Stimulated activated CD4-positive, alpha-beta T cell treated with anti-CD3 and anti-CD28 coated beads, TNF-alpha, amount 100 ng/mL, for 1 hour (primary cell): ENCODE measurements at places on chromosomes 1 and 21.
A peak's percentile ranks its signal among the peaks of the same experiment; 100 is the strongest.

GRCh38 chr1:74504125-74504932 is 8.1 kb downstream of the LRRC53 start:
- no peak for DNase-seq

- DNase-seq: no peak
Measured at GRCh38 chr1:203754455-203754864, 10.5 kb upstream of the LAX1 start.

GRCh38 chr21:35326677-35327076 is 277.6 kb upstream of the RUNX1 start:
- no peak for DNase-seq

GRCh38 chr1:238341395-238341794 is 450.7 kb upstream of the ZP4 start:
- DNase-seq: no peak

- DNase-seq: no peak
Measured at GRCh38 chr1:20248971-20249612, 41.6 kb upstream of the VWA5B1 start.

- no peak for DNase-seq
Measured at GRCh38 chr1:164922585-164922984, 363.6 kb downstream of the PBX1 start.

DNA sequence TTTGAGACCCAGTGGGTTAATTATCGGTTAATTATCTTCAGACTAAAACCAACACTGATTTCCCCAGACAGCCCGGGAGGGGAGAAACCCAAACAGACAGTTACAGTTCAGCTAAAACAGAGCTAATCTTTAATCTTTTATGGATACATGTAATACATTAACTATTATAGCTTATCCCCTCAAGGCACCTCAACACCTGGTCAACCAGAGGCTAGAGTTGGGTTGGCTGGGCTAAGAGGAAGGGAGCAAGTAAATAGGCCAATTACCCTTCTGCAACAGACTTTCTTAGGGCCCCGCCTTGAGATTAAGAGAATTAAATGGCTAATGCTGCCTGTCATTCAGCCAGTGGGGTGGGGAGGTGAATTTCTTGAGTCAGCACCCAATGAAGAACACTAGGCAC is 6.6 kb upstream of the MED18 start:
- no peak for DNase-seq

DNA sequence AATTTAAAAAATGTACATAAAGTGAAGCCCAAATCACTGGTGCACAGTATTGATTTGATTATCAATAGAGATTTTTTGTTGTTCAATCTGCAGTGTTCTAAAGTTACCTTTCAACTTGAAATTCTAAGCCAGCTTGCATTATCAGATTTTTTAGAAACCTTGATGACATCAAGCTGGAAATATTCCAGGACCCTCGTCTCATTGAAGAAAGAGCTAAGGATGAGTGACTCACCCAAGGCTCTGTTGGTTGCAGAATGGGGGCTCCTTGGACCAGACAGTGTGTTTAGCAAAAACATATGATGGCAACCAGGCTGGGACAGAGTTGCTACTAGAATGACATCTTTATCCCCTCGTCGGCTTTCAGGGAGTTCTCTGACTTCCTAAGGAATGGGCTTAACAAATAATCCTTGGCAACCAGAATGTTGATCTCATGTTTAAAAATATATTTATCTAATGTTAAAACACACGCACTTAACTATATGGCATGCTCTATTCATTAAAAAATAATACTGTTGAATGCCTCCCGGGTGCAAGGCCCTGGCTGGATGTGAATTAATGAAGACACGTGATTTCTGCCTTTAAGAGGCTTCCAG is 79.7 kb downstream of the RUNX3 start:
- DNase-seq: no peak

GRCh38 chr1:145936247-145936646 is 9.0 kb upstream of the RBM8A start:
- no peak for DNase-seq

DNA sequence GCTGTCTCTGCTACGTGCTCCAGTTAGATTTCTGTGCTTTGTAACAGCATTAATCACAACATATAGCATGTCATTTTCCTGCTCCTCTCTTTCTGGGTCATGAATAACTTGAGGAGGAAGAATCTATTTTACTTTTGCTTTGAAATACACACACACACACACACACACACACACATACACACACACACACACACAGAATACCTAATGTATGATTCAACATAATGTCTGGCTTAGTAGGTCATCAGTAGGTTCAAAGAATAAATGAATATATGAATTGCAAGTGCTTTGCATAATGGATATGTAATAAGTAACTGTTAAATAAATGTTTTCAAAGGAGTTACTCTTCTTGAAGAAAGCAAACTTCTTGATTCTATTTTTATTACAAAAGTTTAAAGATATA is 249.0 kb downstream of the PDE4B start:
- no peak for DNase-seq

DNA sequence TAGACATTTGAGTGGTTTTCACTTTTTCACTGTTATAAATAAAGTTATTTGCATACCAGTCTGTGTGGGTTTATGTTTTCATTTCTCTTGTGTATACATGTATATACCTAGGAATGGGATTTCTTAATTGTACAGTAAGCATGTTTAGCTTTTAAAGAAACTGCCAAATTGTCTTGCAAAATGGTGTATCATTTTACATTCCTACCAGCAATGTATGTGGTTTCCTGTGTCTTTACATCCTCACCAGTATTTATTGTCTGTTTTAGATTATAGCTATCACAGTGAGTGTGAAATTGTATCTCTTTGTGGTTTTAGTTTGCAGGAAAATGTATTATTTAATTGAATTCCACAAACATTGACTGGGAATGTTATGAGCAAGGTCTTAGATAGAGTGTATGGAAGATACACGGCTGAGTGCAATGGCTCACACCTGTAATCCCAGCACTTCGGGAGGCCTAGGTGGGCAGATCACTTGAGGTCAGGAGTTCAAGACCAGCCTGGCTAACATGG is 57.3 kb downstream of the MACF1 start:
- no peak for DNase-seq

DNA sequence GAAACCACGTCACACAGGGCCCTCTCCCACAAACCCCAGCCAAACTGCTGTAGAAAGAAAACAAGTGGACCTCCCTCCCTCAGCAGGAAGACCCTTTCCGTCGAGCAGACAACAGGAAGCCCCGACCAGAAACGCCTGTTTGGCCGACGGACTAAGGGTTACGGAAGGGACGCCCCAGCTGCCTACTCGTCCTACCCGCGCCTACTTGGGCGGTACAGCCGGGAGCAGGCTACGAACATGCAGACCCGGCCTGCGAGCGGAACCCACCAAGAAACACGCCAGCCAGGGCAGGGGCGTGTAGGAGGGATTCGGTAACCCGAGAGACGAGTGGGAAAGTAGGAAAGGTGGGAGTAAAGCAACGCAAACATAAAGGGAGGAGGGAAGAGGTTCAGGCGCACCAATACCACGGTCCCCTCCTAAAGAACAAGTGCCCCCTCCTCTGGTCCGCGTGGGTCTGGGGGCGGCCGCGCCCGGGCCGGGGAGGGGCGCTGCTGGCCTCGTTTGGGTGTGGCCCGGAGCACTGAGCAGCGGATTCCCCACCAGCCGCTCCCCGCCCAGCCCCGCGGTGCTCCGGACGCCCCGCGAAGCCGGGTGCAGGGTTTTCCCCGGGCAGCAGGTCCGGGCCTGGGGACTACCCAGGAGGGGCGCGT is 450 bp downstream of the S100A10 start:
- DNase-seq: peak; percentile 17

DNA sequence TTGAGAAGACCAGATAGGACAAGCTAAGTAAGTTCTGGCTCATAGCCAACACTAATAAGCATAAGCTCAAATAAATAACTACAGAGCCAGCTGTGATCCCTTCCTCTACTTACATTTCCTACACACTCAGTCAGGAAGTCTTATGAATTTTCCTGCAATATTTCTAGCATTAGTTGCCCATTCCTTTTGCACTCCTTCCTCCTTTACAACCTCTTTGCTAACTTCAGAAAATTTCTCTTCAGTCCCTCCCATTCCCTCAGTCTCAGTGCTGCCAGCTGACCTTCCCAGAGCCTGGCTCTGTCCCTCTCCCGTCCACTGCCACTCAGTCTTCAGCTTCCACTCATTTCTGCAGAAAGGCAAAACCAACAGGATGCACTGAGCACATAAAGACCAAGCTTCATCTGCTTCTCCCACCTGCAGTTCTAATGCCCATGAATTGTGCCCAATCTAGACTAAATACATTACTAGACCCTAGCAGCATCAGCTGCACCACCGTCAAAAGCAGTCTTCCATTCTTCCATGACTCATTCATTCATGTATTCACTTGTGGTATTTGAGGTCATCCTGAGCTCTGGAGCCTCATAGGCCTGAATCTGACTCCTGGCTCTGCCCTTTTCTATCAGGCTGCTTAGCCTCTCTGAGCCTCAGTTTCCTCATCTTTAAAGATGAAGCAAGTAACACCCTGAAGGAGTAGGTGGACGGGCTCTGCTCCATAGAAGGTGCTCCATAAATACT is 54.6 kb upstream of the SIPA1L2 start:
- DNase-seq: no peak

GRCh38 chr1:173300061-173301044 is 93.2 kb upstream of the TNFSF4 start:
- DNase-seq: no peak

- DNase-seq: no peak
Measured at GRCh38 chr21:46038341-46038829, 56.8 kb downstream of the COL6A1 start.

DNA sequence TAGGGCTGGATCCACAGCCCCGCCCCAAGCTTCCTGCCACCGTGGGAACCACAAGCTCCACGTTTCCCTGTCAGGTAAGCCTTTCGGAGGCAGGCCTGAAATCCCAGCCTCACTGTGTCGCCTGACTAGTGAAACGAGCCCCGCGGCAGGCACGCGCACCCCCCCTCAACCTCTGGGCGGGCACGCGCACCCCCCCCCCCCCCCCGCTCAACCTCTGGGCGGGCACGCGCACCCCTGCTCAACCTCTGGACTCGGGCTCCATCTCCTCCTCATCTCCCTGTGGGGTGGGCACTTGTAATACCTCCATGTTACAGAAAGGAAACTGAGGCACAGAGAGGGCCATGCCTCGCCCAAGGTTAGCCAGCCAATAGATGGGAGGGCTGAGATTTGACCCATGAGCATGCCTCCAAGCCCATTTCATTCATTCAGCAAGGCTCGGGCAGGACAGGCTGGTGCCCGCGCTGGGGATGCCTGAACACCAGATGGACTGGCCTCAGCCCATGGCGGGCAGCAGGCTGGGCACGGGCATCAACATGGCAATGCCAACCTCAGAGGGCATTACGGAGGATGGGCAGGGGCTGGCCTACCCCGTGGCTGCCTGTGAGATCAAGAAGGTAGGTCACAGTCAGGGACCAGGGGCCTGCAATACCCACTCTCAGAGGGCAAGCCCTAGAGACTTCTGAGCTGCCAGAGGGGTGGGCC is 4.7 kb downstream of the CFAP410 start:
- no peak for DNase-seq

GRCh38 chr1:29832936-29833335 is 596.6 kb downstream of the PTPRU start:
- no peak for DNase-seq

- no peak for DNase-seq
Measured at GRCh38 chr1:45647248-45648021, 23.6 kb upstream of the CCDC17 start.

DNA sequence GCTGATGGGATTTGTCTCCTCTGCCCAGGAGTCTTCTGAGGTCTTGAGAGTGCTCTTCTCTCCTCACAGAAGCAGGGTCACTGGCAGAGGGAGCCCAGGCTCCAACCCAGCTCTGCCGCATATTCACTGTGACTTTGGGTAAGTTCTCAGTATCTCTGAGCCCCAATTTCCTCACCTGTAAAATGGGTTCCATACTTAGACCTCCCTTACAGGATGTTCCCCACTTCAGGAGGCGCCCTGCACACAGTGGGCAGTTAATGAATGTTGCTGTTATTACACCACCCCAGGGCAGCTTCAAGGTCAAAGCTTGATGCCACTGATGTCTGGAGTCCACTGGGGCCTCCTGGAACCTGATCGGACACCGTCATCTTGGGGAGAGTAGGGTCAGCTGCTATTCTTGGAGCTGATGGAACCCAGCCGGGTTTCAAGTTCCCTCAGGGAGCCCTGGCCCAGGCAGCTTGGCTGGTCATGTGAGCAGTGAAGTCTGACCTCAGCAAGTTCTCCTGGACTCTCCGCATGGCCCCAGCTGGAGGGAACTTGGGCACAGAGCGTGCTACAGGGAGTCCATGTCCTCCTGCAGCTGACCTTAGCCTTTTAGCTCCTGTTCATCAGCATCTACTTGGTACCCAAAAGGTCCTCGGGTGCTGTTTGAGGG is 21.8 kb downstream of the COA7 start:
- no peak for DNase-seq

DNA sequence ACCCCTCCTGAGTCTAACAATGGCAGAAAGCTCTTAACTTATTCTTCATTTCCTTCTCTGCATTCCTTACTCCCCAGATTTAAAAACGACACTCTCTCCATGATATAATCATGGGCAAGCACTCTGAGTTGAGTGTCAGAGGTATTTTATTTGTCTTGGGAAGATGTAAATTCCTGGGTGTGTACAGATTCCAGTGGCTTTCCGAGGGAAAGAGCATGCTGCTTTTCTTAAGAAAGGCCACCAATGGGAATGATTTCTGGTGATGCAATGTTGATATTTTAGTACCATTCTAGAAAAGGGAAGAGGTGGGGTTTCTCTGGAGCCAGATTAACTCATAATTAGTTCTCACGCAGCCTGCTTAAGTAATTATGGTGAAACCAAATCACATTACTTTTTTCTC is 47.8 kb upstream of the BTG3 start:
- no peak for DNase-seq

DNA sequence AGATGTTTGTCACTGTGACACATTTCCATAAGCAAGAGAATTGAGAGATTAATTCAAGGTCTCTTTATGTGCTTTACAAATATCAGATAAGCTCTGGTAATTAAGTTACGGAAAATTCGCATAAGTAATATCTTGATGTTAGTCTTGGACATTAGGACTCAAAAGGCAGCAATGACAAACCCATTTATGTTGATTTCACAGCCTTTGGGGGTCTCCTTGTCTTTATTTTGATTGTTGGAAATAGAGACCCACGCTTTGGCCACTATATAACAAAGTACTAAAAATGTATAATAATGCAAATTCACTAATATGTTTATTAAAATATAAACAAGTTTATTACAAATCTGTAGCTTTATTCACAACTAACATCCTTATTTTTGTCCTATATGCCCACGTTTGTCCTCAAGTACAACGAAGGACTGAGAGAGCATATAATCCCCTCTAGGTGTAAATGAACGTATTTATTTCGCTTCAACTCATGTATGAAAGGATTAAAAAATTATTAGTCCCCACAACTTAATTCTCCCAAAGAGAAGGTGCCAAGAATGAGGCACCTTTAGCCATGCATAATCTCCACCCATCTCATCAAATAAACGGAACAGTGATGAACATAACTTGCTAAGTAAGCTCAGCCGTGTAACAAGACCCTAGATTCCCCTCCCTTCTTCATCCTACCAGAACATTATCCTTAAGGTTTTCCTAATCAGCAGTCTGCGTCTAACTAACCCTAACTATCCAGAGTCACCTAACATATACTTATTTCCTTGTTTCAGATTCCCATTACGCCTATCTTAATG is 1.6 kb upstream of the LAMC1 start:
- no peak for DNase-seq

GRCh38 chr1:92907949-92908684 is 53.1 kb downstream of the DIPK1A start:
- no peak for DNase-seq
